Stimulated activated CD8-positive, alpha-beta memory T cell treated with anti-CD3 and anti-CD28 coated beads, Interleukin-4, amount 100 ng/mL, for 1 hour (primary cell): ENCODE measurements at places on chromosomes 6 and 20.

DNA sequence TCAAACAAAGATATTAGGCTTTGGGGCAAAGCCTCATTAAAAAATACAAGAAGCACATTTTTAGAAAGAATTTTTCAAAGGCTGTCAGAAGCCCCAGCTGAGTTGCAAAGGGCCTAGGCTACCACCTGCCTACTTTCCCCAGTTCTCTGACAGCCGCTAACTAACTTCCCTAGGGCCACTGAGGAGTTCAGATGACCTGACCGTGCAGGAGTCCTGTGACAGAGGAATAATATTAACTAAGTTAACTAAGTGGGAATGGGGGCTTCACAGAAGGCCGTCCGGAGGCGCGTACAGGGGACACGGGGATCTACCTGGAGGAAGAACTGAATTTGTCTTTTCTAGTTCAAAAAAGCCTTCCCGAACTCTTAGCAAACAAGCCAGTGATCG lies 884 bp downstream of the MCHR2 start:
- DNase-seq, result no peak

DNA sequence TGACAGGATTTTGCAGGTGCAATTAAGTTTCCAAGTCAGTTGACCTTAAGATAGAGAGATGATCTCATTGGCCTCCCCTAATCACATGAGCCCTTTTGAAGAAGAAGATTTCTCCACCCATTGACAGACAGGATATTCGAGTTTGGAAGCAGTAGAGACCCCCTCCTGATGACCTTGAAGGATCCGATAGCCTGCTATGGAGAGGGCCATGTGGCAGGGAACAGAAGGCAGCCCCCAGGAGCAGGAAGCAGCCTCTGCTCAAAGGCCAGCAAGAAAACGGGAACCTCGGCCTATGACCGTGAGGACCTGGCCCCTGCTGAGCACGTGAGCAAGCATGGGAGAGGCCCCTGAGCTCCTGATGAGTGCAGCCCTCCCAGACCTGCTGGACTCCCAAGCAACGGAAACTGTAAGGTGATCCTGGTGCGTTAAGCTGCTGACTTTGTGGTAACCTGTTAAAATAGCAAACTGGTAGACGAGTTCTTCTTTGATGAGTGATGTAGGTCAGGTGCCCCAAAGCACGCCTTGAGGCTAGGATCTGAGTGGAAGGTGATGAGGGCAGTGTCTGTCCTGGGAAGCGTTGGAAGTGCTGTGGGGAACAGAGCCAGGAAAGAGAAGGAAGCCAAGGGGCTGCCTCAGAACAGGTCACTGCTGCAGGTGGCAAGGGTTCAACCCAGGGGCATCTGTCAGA lies 18.5 kb upstream of the TUBB2A start:
- DNase-seq, result no peak

DNA sequence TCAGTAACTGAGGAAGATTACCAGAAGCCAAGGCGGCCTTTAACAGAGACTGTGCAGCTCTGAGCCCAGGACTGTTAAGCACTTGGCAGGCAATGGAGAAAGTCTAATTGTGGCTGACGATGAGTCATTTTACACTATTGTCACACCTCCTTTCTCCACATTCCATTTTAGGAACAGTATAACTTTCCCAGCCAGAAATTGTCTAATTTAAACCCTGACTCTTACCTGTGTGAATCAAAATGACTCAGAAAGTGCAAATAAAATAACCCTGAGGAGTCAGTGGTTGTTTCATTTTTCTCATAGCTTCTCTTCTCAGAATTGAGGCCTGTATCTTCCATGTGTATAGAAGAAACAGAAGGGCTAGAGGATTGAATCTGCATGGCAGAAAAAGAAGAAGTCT lies 40.0 kb upstream of the OPN5 start:
- DNase-seq, result no peak

DNA sequence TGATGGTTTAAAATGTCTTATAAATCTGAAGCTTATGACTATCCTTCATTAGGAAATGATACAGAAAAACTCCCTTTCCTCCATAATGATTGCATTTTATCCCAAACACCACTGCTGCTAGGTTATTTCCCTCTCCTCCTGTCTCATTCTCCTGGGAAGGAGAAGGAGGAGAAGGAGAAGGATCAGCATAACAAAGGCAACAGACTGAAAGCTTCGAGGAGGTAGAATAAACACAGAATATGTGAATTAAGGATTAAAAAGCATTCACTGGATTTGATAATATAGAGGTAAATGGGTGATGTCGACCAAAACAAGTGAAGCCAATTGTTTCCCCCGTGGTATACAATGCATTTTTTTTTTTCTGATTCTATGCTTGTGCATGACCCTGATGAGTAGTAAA lies 82.0 kb downstream of the WASF1 start:
- no peak for DNase-seq
